ENCODE measurements at places on chromosomes 1 and 21. TPM values are rescaled to one million over a fixed set of nuclear protein-coding genes. Genes with fewer than 3 reads are reported as not detected.

The MTARC2 gene
- total RNA-seq: 56.7 TPM

The DCDC2B gene
- total RNA-seq: 0.81 TPM

The NECTIN4 gene
- total RNA-seq: 0.63 TPM

The PCSK9 gene
- total RNA-seq: 1.1 TPM

The OR2T2 gene
- total RNA-seq: not detected

The KANK4 gene
- 2.9 TPM for total RNA-seq

The SYTL1 gene
- 2.3 TPM for total RNA-seq

The S100A7A gene
- total RNA-seq: not detected

The CFAP141 gene
- 8.4 TPM for total RNA-seq

DNA sequence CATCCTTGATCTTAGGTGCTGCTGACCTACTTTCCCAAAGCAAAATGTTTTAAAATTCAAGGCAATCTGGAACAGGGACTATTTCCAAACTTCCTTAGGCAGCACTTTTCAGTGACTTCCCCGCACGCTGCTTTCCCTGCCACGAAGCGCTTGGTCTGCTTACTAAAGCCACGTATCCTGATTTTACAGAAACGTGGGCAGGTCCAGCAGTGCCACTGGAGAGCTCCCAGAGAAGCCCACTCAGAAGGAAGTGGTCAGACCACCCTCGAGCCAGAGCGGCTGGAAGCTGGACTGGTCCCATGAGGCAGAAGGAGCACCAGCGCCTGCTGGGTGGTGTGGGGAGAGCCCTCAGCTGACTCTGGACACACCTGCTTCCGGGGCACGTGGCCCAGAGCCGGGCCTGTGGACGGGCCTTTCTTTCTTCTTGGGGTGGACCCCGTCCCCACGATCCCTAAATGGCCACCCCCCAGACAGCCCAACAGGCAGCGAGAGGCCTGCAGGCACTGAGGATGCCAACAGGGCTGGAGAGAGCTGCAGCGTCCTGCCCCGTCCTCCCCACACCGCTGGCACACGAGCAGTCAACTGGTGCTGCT is 23.2 kb downstream of the PTTG1IP start:
- H3K4me1 ChIP-seq: peaks cover 15% of the 10 kb centered on the region
- H3K4me3 ChIP-seq: no peak overlapping the region
- no peaks in the 10 kb centered on the region for H3K36me3 ChIP-seq
- H3K27me3 ChIP-seq: no peaks in the 10 kb centered on the region

DNA sequence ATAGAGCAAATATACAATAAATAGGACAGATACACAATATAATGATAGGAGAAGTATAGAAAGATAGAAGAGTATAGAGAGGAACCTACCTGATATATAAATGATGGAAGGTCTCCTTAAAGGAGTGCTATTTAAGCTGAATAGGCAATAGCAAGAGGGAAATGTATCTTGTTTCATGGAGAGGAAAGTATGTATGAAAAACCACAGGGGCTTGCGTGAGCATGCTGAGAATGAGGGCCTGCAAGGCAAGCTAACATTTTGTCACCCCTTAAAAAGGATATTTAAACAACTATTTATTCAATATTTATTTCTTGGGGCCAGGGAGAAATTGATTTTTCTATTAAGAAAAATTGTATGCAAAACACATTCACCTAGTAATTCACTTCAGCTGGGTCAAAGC is 150.9 kb upstream of the ZRANB2 start:
- H3K27me3 ChIP-seq: no peaks in the 10 kb centered on the region
- DNase-seq: no peak
- no peak overlapping the region for H3K4me3 ChIP-seq
- H3K4me1 ChIP-seq: peaks cover 6% of the 10 kb centered on the region
- no peaks in the 10 kb centered on the region for H3K36me3 ChIP-seq

- no peak overlapping the region for H3K27ac ChIP-seq
- no peaks in the 10 kb centered on the region for H3K27me3 ChIP-seq
- H3K4me3 ChIP-seq: no peak overlapping the region
- no peaks in the 10 kb centered on the region for H3K36me3 ChIP-seq
These were observed 33.3 kb downstream of the TIAM1 start for GRCh38 chr21:31310750-31311149.

- no peak for DNase-seq
- H3K27ac ChIP-seq: no peak overlapping the region
- no peak overlapping the region for H3K4me3 ChIP-seq
- H3K36me3 ChIP-seq: no peaks in the 10 kb centered on the region
- no peaks in the 10 kb centered on the region for H3K4me1 ChIP-seq
These were observed 154.6 kb downstream of the PLPPR5 start for GRCh38 chr1:98849969-98850636.

- no peaks in the 10 kb centered on the region for H3K27me3 ChIP-seq
- peak overlapping the region; percentile 71 for H3K27ac ChIP-seq
- H3K4me3 ChIP-seq: no peak overlapping the region
- H3K36me3 ChIP-seq: no peaks in the 10 kb centered on the region
These were observed 212.8 kb downstream of the PBX1 start for GRCh38 chr1:164771619-164772361.

GRCh38 chr1:61160526-61160925 is 78.2 kb downstream of the NFIA start:
- H3K27me3 ChIP-seq: no peaks in the 10 kb centered on the region
- H3K4me3 ChIP-seq: no peak overlapping the region
- H3K27ac ChIP-seq: no peak overlapping the region
- H3K36me3 ChIP-seq: no peaks in the 10 kb centered on the region

DNA sequence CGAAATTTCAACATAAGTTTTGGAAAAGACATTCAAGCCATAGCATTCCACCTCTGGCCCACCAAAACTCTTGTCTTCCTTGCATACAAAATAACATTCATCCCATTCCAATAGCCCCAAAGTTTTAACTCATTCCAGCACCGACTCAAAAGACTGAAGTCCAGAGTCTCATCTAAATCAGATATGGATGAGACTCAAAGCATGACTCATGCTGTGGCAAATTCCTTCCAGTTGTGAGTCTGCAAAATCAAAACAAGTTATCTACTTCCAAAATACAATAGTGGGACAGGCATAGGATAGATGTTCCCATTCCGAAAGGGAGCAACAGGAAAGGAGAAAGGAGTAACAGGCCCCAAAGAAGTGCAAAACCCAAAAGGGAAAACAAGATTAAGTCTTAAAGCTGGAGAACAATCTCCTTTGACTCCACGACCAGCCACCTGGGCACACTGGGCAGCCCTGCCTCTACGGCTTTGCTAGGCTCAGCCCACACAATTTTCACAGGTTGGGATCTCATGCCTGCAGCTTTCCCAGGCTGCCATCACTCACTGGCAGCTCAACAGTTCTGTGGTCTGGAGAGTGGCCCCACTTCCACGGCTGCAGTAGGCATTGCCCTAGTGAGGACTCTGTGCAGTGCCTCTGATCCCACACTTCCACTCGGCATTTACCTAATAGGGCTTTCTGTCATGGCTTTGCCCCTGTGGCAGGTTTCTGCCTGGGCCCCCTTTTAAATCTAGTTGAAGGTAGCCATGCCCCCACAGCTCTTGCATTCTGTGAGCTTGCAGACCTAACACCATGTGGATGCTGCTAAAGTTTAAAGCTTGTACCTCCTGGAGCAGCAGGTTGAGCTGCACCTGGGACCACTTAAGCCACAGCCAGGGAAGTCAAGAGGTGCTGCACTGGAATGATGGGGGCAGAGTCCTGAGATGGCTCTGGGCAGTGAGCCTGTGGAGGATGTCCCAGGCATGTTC is 51.0 kb downstream of the RUNX3 start:
- H3K36me3 ChIP-seq: no peaks in the 10 kb centered on the region
- no peak overlapping the region for H3K4me3 ChIP-seq
- H3K4me1 ChIP-seq: no peaks in the 10 kb centered on the region
- H3K27me3 ChIP-seq: no peaks in the 10 kb centered on the region
- H3K27ac ChIP-seq: no peak overlapping the region

GRCh38 chr1:6330410-6330911 is 63.1 kb downstream of the ACOT7 start:
- peaks cover 3% of the 10 kb centered on the region for H3K4me1 ChIP-seq
- no peak overlapping the region for H3K27ac ChIP-seq
- H3K27me3 ChIP-seq: no peaks in the 10 kb centered on the region
- no peak overlapping the region for H3K4me3 ChIP-seq

GRCh38 chr1:26557008-26557407 is 27.4 kb downstream of the RPS6KA1 start:
- no peaks in the 10 kb centered on the region for H3K27me3 ChIP-seq
- DNase-seq: no peak
- peak overlapping the region; percentile 27 for H3K27ac ChIP-seq
- no peaks in the 10 kb centered on the region for H3K36me3 ChIP-seq

- H3K36me3 ChIP-seq: no peaks in the 10 kb centered on the region
- no peaks in the 10 kb centered on the region for H3K27me3 ChIP-seq
These were observed 245.4 kb downstream of the SMYD3 start for GRCh38 chr1:246261639-246262038.

DNA sequence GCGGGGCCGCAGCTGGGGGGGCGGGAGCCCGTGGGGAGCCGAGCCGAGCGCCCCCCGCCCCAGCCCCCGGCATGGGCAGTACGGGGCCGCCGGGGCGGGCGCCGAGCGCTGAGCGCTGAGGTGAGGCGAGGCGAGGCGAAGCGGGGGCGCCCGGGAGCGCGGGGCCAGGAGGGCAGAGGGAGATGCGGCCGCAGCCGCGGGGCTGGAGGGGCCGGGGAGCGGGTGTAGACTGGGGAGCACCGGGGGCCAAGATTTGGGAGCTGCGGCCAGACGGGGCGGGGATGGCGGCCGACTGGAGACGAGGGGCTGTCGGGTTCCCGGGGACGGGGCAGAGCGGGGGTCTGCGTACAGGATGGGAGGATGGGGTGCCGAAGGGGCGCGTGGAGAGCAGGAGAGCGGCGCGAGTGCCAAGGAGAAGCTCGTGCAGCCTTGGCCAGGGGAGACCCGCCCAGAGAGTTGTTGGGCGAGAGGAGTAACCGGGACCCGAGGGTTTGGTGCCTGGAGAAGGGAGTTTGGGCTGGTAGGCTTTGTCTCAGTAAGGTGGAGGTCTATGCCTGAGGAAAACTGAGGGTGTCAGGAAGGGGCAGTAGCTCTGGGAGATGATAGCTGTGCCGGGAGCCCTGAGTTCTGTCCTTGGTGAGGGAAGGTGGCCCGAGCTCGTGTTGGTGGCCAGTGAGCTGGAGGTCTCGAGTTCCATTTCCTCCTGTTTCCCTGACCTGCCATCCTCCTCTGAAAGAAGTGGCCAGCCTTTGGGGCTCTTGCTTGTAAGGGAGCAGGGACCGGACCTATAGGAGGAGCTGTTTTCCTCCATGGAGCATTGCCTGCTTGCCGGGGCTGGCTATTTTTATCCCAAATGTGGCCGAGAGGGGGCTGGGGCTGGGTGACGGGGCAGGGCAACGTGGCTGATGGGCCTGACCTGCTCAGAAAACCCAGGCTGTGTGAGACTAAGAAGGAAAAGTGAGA is 539 bp downstream of the ATP8B2 start:
- peak overlapping the region; percentile 99 for H3K27ac ChIP-seq
- no peaks in the 10 kb centered on the region for H3K36me3 ChIP-seq
- H3K4me3 ChIP-seq: peak overlapping the region; percentile 94
- H3K27me3 ChIP-seq: no peaks in the 10 kb centered on the region
- peaks cover 40% of the 10 kb centered on the region for H3K4me1 ChIP-seq

- no peak for DNase-seq
- no peaks in the 10 kb centered on the region for H3K27me3 ChIP-seq
- no peak overlapping the region for H3K27ac ChIP-seq
- no peaks in the 10 kb centered on the region for H3K36me3 ChIP-seq
- H3K4me3 ChIP-seq: no peak overlapping the region
These were observed 15.9 kb downstream of the BMP8A start for GRCh38 chr1:39507230-39507928.

DNA sequence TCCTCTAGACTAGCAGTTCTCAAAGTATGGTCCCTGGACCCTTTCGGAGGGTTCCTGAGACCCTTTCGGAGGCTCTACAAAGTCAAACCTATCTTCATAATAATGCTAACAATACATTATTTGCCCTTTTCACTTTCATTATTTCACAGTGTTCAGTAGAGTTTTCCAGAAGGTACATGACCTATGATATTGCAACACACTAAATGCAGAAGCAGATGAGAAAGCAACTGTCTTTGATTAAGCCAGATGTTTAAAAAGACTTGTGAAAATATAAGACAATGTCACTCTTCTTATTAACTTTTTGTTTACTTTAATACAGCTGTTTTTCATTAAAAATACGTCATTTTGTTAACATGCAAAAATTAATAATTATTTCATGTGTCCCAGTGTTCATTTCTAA is 5.8 kb downstream of the KCNJ10 start:
- no peaks in the 10 kb centered on the region for H3K36me3 ChIP-seq
- no peak overlapping the region for H3K4me3 ChIP-seq
- H3K4me1 ChIP-seq: no peaks in the 10 kb centered on the region
- no peak overlapping the region for H3K27ac ChIP-seq
- no peaks in the 10 kb centered on the region for H3K27me3 ChIP-seq

GRCh38 chr1:31981972-31982371 is 31.7 kb upstream of the KHDRBS1 start:
- H3K36me3 ChIP-seq: no peaks in the 10 kb centered on the region
- no peak overlapping the region for H3K27ac ChIP-seq
- H3K4me1 ChIP-seq: no peaks in the 10 kb centered on the region

- no peak overlapping the region for H3K27ac ChIP-seq
- H3K4me3 ChIP-seq: no peak overlapping the region
- H3K36me3 ChIP-seq: no peaks in the 10 kb centered on the region
- no peaks in the 10 kb centered on the region for H3K27me3 ChIP-seq
- no peak for DNase-seq
- H3K4me1 ChIP-seq: no peaks in the 10 kb centered on the region
These were observed 50.5 kb upstream of the GFI1 start for GRCh38 chr1:92536980-92537884.

GRCh38 chr1:66696771-66697170 is 55.5 kb upstream of the DYNLT5 start:
- no peaks in the 10 kb centered on the region for H3K36me3 ChIP-seq
- no peak overlapping the region for H3K27ac ChIP-seq
- no peaks in the 10 kb centered on the region for H3K27me3 ChIP-seq
- H3K4me1 ChIP-seq: no peaks in the 10 kb centered on the region
- no peak for DNase-seq
- no peak overlapping the region for H3K4me3 ChIP-seq

DNA sequence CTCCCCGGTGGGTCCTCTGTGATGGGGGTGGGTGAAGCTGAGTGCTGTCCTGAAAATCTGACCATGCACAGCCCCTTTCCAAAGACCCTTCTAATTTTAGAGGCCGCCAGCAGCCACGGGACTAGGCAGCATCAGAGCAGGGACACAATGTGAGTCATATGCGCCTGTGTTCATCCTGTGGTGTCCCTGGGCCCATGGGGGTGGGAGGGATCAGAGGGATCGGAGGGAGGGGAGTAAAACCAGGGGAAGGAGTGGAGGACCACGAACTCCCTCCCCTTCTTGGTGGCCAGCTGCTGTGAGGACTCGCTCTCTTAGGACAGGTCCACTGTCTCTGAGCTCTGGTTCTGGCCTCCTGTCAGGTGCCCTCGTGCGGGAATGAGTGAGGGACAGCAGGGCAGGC is 61.5 kb downstream of the ADARB1 start:
- H3K4me1 ChIP-seq: peaks cover 4% of the 10 kb centered on the region
- no peak overlapping the region for H3K27ac ChIP-seq
- H3K27me3 ChIP-seq: no peaks in the 10 kb centered on the region
- DNase-seq: no peak
- no peaks in the 10 kb centered on the region for H3K36me3 ChIP-seq
- no peak overlapping the region for H3K4me3 ChIP-seq

DNA sequence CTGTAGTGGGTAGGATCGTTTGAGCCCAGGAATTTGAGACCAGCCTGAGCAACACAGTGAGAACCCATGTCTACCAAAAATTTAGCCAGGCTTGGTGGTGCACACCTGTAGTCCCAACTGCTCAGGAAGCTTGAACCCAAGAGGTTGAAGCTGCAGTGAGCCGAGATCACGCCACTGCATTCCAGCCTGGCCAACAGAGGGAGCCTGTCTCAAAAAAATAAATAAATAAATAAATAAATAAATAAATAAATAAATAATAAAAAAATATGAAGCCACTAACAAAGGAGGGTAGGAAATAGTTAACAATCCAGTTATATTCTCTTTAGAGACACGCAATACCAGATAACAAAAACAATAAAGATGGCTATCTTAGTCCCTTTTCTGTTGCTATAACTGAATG is 11.9 kb upstream of the CBR3 start:
- H3K4me1 ChIP-seq: peaks cover 9% of the 10 kb centered on the region
- H3K27me3 ChIP-seq: no peaks in the 10 kb centered on the region
- no peak for DNase-seq

Measured in testis (tissue), 5 donors.